ENCODE measurements at places on chromosomes 7 and 10. TPM values are rescaled to one million over a fixed set of nuclear protein-coding genes. Genes with fewer than 3 reads are reported as not detected.

Gene PPP1R3C
- 8.2 TPM for total RNA-seq

Gene PPRC1
- 26.7 TPM for total RNA-seq

Gene CASP7
- total RNA-seq = 12.5 TPM

Gene STOX1
- total RNA-seq = 0.16 TPM

Gene TMEM140
- 0.33 TPM for total RNA-seq

Gene SPDYE9
- total RNA-seq = not detected

Gene MYPN
- total RNA-seq = 0.49 TPM

Gene BUB3
- total RNA-seq = 99.0 TPM

Gene MASTL
- 4.9 TPM for total RNA-seq

Gene PCGF5
- 21.6 TPM for total RNA-seq

Gene TFEC
- not detected for total RNA-seq

Gene PRRT4
- not detected for total RNA-seq

Gene EBLN1
- not detected for total RNA-seq

Gene CNPY1
- not detected for total RNA-seq

Gene RBP3
- total RNA-seq = not detected

Gene LRIT1
- not detected for total RNA-seq

Gene GALNT17
- total RNA-seq = 0.13 TPM

Gene CCM2
- 66.6 TPM for total RNA-seq

Gene PLXNA4
- total RNA-seq = 0.51 TPM

Gene TFR2
- 0.33 TPM for total RNA-seq

Gene NODAL
- total RNA-seq = not detected

Gene CFAP70
- 1.0 TPM for total RNA-seq

Gene MAD1L1
- 67.3 TPM for total RNA-seq

Gene STEAP4
- not detected for total RNA-seq

Gene FZD8
- total RNA-seq = 1.8 TPM

Gene GPER1
- 2.6 TPM for total RNA-seq

Gene EVX1
- total RNA-seq = not detected

Gene JAKMIP3
- total RNA-seq = 0.13 TPM

Gene ARHGAP19
- 9.0 TPM for total RNA-seq

Gene NAT16
- not detected for total RNA-seq

Gene TMEM26
- total RNA-seq = under 0.01 TPM

Gene LRRC4
- total RNA-seq = 1.0 TPM

Gene HMX2
- not detected for total RNA-seq

Gene NRCAM
- 0.98 TPM for total RNA-seq

Gene CALHM3
- not detected for total RNA-seq

Gene CALML5
- total RNA-seq = not detected

Gene BTBD16
- total RNA-seq = 1.4 TPM

Gene C10orf90
- total RNA-seq = not detected

Gene SLC29A4
- total RNA-seq = 4.2 TPM

Gene OR2A7
- 1.1 TPM for total RNA-seq

Gene CACNA2D1
- 3.9 TPM for total RNA-seq

Gene TMEM72
- total RNA-seq = 0.25 TPM

Gene RET
- total RNA-seq = 0.65 TPM

Gene CCL24
- not detected for total RNA-seq

Gene CYP26C1
- 0.63 TPM for total RNA-seq

Gene CYP3A4
- total RNA-seq = not detected

Gene ZNF518A
- 6.0 TPM for total RNA-seq

Gene TCAF2
- total RNA-seq = 0.98 TPM

Gene GRM3
- total RNA-seq = not detected
